ENCODE measurements at places on chromosomes 12 and 14.
A peak's percentile ranks its signal among the peaks of the same experiment; 100 is the strongest.

GRCh38 chr12:51441583-51441982 lies 17.0 kb downstream of the SLC4A8 start:
- no peak for DNase-seq

DNA sequence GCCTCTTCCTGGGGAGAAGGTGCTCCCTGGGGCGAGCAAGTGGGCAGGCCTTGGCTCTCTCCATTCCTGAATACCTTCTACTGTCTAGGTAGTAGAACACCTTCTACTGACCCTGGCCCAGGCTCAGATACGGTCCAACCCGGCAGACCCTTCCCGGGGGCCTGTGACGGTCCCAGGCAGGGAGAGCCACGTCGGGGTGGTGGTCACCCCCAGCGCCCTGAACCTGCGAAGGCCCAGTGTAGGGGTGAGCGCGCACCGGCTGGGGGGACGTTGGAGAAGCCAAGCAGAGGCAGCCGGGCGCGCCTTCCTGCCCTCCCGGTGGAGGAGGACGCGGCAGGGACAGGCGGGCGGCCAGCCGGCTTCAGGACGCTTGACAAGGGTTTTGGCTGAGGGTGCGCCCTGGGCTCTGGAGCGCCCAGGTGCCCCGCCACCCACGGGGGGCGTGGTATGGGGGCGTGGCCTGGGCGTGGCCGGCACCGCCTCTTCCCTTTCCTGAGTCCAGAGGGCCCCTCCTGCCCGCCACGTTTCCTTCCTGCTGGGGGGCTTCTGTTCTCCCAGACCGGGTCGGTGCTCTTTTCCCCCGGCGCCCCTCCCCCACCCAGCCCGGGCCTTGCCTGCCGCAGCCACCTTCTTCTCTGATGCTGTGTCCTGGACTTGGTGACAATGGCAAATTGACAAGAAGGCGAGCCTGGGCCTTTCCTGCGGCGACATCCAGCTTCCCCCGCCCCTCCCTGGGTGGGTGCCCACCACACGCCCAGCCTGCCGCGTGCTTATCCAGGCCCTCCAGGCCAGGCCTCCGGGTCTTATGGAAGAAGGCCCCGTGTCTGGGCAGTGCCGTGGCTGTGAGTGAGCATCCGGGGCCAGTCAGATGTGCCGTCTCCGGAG lies 24.5 kb upstream of the PPP1R13B start:
- DNase-seq, result peak; percentile 75

DNA sequence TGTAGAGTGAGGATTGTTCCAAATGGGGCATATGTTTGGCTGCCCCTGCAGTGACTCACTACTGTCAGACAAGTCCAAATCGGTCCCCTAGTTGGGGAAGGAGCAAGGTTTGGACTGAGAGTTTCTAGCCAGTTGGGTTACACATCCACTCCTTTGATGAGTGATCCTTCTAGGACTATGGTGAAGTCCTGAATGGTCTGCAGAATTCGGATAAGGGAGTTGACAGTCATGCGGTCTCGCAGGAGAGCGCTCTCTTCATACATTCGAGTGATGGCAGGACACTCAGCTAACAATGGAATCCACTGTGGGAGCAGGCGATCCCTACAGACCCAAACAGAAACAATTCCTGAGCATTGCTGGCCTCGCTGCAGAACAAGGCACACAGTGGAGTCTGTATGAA lies 61.5 kb upstream of the SINHCAF start:
- DNase-seq, result no peak

GRCh38 chr14:61435563-61436337 lies 114.4 kb downstream of the PRKCH start:
- no peak for DNase-seq

GRCh38 chr12:94326727-94327126 lies 132.9 kb downstream of the CEP83 start:
- no peak for DNase-seq

- DNase-seq, result no peak
These were observed 42.6 kb downstream of the TRAF3 start for GRCh38 chr14:102819747-102820330.

- no peak for DNase-seq
These were observed 15.9 kb downstream of the TAOK3 start for GRCh38 chr12:118356809-118357256.

DNA sequence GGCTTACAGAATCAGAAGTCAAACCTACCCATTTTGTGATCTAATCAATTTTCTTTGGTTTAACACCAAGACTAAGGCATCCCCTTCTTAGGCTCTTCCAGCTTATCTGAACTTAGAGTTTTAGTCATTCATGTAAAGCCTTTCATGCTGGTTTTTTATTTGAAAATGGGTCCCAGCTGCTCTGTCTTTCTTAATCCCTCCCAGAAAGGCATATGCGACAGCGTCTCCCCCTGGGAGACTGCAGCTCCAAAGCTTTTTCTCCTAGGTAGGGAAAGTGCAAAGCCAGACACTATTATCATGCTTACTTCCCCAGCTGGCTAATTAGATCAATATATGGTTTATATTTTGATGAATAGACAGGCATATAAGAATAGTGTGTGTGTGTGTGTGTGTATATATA lies 96.6 kb upstream of the E2F7 start:
- no peak for DNase-seq

GRCh38 chr12:50734409-50735263 lies 29.3 kb upstream of the ATF1 start:
- DNase-seq, result peak; percentile 28

DNA sequence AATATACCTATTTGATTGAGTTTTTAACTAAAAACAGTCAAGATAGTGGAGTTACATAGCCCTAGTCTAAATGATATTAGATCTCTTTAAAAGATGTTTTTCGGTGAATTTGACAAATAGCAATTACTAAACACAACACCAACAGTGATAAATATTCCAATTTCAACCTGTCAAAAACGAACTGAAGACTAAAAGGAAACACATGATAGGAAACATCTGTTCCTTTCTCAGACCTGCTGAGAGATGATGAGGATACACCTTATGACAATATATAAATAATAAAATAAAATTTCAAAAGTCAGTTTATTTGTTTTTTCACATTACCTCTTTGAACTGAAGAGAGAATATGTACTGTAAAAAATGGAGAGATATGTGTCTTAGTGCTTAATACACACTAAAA lies 232.7 kb downstream of the RASSF9 start:
- no peak for DNase-seq

DNA sequence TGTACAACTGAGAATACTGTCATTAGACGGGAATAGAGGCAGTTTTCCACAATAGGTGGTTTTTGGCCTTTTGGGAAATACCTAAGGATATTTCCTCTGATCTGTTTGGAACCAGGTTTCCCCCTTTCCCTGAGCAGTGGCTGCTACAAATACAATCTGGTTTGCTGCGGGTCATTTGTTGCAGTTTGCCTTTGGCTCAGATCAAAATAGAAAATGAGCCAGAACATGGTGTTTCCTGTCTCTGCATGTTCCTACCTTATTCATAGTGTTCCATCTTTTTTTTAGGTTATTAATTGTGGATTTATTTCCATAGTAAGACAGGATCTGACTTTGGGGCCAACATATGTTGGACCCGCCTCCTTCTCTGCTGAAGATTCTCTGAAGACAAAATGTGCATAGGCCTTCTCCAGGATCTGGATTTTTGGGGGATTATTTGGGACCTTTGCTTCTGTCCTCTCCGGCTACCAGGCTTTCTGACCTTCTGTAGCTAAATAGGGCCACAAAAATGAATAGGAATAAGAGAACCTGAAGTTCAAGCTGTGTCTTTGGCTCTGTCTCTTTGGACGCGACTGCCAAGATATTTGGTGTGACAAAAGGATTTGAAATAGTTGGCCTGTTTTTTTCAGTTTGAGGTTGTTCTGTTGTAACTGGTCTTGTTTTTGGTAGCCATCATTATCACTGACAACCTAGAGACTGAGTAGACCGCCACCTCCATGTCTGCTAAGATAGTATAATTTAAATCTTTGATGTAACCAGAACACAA lies 146.9 kb downstream of the PRKCH start:
- no peak for DNase-seq

DNA sequence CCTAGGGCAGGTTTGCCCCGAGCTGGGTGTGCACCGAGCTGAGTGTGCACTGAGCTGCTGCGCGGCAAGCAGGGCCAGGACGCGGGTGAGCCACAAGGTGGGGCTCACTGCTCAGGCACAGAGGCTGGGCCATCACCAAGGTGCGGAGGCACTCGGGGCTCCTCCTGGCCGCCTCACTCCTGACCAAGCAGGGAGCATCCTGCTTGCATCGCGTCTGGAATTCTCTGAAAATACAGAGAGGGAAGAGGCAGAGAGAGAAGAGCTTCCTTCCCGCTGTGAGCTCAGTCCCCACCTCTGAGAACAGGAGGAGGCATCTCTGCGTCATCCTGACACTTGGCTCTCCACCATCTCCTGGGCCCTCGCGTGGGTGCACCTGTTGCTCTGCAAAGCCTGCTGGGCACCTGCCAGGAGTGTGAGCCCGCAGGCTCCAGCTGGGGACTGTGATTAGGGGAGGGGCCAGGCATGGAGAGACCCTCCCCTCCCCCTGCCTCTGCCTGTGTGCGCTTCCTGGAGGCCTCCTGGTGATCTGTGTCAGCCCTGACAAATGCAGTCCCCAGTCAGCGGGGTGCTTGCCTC lies 116.3 kb downstream of the GLT1D1 start:
- peak; percentile 37 for DNase-seq

- no peak for DNase-seq
These were observed 194.4 kb upstream of the CRY1 start for GRCh38 chr12:107287436-107288413.

DNA sequence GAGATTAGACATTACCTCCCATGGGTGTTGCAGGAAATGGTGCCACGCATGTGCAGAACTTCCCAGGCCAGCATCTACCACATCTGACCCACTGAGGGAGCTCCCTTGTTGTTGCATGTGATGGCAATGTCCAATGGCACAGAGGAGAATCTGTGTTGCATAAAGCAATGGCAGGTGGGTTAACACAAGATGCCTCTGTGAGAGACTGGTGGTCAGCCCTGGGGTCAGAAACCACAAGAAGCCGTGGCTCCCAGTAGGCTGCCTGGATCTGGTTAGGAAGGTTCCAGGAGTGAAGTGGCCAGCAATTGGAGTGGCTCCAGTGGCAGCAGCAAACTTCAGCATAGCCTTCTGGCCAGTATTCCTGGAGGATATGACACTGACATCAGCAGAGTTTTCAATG lies 65.9 kb upstream of the HMGA2 start:
- no peak for DNase-seq

DNA sequence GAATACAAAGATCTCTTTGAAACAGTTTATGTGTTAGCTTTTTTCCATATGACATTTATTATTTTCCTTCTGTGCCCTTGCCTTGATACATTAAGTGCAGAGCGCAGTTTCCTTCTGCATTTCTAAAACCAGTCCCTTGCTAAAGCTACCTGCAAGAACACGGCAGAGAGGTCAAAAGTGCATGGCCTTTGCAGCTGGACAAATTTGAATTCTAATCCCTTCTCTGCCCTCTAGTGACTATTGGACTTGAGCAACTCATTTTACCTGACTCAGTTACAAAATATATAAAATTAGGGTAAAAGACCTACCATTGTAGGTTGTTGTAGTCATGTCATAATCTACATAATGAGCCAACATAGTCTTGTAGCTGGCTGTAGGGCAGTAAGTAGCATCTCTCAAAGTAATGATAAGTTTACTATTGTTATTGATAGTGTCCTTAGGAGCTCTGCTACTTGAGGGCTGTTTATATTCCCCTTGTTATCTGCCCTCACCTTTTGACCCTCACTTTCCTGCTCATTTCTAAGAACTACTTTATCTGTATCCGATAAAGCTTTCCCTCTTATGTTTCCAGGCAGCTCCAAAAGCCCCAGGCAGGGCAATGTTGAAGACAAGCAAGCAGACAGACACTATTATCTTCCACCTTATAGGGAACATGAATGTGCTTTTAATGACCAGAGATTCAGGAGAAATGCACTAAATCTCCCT lies 120.0 kb upstream of the PDZRN4 start:
- DNase-seq, result no peak

- DNase-seq, result no peak
These were observed 93.2 kb downstream of the SLC2A13 start for GRCh38 chr12:40012711-40013110.

All from femur (tissue), 1 donor.